ENCODE measurements at places on chromosomes 16 and 17. TPM values are rescaled to one million over a fixed set of nuclear protein-coding genes. Genes with fewer than 3 reads are reported as not detected.

AOC3 gene
- 0.17 TPM for total RNA-seq

TPSD1 gene
- total RNA-seq, result not detected

KIF1C gene
- 116 TPM for total RNA-seq

MEFV gene
- total RNA-seq, result 0.10 TPM

ZG16 gene
- not detected for total RNA-seq

GINS2 gene
- total RNA-seq, result 0.45 TPM

FHOD1 gene
- 5.4 TPM for total RNA-seq

KRTAP17-1 gene
- not detected for total RNA-seq

GFAP gene
- 8.2 TPM for total RNA-seq

GRCh38 chr16:1825864-1826690 lies 548 bp downstream of the HAGH start:
- no peak for DNase-seq

GRCh38 chr16:80258407-80258806 lies 282.4 kb upstream of the DYNLRB2 start:
- DNase-seq, result no peak

- no peak for DNase-seq
Measured at GRCh38 chr17:57665696-57666095, 79.4 kb downstream of the CCDC182 start.

- no peak for DNase-seq
Measured at GRCh38 chr16:56974549-56975300, 13.0 kb downstream of the CETP start.

- no peak for DNase-seq
Measured at GRCh38 chr17:17115620-17116019, 73.4 kb downstream of the MPRIP start.

DNA sequence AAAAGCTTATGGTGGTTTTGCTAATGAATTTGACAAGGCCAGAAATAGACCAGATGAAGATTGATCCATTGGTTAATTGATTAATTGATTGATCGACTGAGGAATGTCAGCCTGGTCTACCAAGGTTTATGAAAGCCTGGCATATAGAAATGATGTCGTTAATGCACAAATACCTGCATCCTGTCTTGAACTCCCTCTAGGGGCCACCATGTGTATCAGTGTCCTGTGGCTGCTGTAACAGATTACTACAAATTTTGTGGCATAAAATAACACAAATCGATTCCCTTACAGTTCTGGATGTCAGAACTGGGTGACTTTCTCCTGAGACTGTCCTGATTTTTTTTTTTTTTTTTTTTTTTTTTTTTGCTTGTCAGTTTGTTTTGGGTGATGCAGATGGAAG lies 553.2 kb downstream of the MAF start:
- no peak for DNase-seq

DNA sequence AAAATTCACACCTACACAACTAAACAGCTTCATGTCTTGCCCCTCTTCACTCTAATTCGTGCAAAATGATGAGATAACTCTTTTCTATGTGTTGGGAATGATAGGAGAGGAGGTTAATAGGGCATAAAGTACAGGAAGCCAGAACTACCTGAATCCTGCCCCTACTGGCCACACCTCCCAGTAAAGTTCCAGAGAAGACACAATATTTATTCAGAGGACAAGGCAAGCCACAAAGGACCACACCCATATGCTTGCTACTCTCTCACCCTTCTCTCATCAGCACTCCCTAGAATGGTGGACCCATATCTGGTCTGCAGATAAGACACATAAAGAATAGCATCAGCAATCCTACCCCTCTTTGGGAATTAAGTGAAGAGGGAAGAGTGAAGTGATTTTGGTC lies 74.6 kb downstream of the ZNF18 start:
- no peak for DNase-seq

DNA sequence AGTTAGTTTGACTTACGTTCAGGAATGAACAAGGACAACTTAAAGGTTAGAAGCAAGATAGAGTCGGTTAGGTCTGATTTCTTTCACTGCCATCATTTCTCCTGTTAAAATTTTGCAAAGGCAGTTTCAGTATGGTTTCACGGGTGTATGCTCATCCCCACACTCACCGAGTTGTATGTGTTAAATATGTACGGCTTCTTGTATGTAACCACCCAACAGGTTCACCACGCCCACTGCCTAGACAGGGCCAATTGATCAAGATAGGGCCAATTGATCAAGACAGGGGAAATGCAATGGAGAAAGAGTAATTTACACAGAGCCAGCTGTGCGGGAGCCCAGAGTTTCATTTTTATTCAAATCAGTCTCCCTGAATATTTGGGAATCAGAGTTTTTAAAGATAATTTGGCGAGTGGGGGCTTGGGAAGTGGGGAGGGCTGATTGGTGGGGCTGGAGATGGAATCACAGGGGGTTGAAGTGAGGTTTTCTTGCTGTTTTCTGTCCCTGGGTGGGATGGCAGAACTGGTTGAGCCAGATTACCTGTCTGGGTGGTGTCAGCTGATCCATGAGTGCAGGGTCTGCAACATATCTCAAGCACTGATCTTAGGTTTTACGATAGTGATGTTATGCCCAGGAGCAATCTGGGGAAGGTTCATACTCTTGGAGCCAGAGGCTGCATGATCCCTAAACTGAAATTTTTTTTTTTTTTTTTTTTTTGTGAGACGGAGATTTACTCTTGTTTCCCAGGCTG lies 62.4 kb upstream of the PLCG2 start:
- DNase-seq, result no peak

- DNase-seq, result peak; percentile 26
Measured at GRCh38 chr17:58667934-58668597, 23.8 kb downstream of the TEX14 start.

GRCh38 chr17:6753006-6753445 lies 2.8 kb upstream of the XAF1 start:
- DNase-seq, result peak; percentile 86

- DNase-seq, result no peak
Measured at GRCh38 chr17:29776026-29776425, 153.3 kb upstream of the CORO6 start.

- DNase-seq, result peak; percentile 33
Measured at GRCh38 chr17:77451245-77451893, 310.6 kb downstream of the SEC14L1 start.

DNA sequence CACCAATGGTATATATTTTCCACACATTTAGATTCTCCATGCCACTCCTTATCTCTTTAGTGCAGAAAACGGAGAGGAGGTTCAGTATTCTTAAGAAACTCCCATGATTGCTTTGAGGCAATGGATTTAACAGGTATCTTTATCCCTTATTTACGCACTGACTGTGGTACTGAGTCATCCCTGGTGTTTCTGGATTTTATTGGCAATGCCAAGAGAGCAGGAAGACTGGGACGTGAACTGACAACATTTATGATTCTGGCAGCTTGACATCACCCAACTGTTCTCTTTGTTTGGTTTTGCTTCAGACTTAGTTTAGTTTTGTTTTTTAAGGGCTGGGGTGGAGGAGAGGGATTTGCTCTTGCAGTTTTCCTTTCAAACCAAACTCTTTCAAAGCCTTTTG lies 131.4 kb downstream of the WWOX start:
- DNase-seq, result no peak

DNA sequence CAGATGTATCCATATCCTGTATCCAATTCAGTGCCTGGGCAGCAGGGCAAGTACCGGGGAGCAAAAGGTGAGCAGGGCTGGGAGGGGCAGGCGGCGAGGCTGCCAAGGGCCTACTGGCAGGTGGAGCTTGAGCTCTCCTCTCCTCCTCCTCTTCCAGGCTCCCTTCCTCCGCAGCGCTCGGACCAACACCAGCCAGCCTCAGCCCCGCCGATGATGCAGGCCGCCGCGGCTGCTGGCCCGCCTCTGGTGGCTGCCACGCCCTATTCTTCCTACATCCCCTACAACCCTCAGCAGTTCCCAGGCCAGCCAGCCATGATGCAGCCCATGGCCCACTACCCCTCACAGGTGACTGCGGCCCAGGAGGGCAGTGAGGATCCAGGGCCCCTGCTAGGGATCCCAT lies 11.6 kb downstream of the ATXN2L start:
- DNase-seq, result no peak

DNA sequence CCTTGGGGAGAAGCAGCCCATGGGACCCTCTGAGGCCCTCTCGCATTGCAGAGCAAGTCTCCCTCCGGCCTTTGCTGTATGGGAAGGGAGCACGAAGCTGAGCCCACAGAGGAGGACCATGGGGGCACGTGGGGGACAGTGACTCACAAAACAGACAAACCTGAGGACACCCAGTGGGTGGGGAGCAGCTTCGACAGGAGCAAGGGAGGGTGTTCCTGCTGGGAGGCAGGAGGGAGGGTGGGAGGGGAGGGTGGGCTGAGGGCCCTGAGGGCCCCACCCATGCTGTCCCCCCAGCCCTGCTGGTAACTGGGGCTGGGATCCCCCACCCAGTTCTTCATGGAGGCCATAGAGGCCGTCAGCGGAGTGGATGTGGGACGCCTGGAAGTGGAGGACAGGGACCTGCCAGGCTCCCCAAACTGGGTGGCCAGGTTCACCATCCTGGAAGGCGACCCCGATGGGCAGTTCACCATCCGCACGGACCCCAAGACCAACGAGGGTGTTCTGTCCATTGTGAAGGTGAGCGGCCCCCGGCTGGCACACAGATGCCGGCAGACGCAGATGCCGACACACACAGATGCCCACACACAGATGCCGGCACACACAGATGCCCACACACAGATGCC lies 12.5 kb downstream of the SLC22A31 start:
- DNase-seq, result no peak

DNA sequence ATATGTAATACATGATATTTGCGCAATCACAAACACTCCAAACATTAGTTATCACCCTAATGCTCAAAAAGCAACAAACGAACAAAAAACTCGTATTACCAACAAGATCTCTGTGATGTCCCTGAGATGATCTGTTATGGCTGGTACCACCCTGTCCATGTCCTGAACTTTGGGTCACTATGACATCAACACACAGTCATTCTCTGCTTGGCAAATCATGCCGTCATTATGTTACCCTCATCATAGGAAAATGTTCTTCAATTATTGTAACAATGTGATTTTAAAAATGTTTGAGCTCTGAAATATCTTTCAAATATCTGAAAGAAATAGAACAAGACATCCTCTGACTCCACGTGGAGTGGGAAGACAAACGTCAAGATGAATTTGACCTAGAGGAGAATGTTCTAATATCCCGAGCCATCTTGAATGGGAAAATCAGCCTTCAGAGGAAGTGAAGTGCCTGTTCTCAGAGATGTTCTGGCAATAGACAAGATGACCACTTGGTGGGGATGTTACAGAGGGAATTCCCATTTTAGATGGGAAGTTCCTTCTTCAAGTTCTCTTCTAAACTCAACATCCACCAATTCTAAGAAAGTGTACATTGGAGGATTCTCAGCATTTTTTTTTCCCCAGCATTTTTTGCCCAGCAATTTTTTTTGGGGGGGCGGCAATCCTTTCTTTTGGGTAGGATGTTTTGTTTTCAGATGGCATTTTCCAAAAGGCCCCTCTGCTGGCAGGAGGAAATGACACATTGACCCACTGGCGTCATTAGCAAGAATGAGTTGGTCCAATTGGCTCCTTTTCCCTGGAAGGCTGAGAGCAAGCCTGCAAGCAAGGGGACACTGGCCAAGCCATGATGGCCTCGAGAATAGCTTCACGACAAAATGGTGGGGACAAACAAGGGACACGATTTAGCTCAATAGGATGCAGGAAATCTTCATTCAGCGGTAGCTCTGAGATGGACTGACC lies 3.7 kb upstream of the HSD17B2 start:
- DNase-seq, result peak; percentile 74

GRCh38 chr17:58120195-58120822 lies 27.9 kb upstream of the OR4D1 start:
- DNase-seq, result peak; percentile 68

DNA sequence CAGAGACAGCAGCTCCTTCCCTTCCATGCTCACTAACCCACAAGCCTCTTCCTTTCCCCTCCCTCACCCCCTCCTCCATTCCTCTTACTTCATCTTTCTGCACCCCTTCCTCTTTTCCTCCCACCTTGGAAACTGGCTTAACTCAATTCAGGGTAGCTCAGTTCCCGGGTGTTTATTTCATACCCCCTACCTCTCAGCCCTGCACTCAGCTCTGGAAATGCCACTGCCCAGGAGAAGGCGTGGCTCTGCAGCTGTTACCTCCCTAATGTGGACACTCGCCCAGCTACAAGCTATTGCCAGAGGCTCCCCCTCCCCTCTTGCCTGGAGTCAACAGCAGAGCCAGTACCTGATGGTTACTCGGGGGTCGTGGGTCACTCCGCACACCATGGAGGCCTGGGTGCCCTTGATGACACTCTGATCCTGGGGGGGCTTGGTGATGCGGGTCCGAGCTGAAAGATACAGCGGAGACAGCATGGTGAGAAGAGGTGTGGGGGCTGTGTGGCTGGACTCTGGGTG lies 118.4 kb upstream of the CDC42EP4 start:
- DNase-seq, result no peak
